ENCODE measurements at places on chromosomes 3 and 15. TPM values are rescaled to one million over a fixed set of nuclear protein-coding genes. Genes with fewer than 3 reads are reported as not detected.

The TMEM41A gene
- 10.8 TPM for total RNA-seq

The TFRC gene
- total RNA-seq, result 150 TPM

The STAC gene
- 0.13 TPM for total RNA-seq

The ROBO1 gene
- 39.1 TPM for total RNA-seq

The ZBBX gene
- total RNA-seq, result 0.11 TPM

The CNTN3 gene
- total RNA-seq, result 0.13 TPM

The NPAP1 gene
- total RNA-seq, result 0.11 TPM

The CYP11A1 gene
- total RNA-seq, result 4.6 TPM

The SERINC4 gene
- not detected for total RNA-seq

The ANKRD63 gene
- not detected for total RNA-seq

The CNBP gene
- total RNA-seq, result 294 TPM

The DLEC1 gene
- total RNA-seq, result 0.54 TPM

The COL6A5 gene
- total RNA-seq, result not detected

All from articular chondrocyte of knee joint (primary cell).